Stimulated activated CD4-positive, alpha-beta T cell treated with anti-CD3 and anti-CD28 coated beads, Interleukin-12 subunit alpha, Interleukin-12 subunit beta, amount 100 ng/mL, for 24 hours (primary cell): ENCODE measurements at places on chromosomes 5 and 9.

DNA sequence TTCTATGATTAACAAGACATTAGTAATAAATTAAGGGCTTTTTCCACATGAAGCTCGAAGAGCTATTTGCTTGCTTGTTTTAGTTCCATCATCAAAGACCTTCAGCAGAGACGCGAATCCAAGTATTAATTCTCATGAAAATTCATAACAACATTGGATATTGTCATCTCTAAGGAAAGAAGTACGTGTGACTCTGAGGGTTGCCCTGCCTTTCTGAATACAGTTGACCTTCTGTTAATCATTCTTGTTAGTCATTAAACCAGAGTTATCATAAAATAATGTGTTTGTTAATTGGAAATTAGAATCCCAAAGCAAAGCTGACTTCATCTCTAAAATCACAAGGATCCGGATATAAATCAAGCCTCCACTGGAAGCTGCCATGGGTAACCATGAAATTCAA, 222.5 kb downstream of the ZNF608 start:
- no peak for DNase-seq

DNA sequence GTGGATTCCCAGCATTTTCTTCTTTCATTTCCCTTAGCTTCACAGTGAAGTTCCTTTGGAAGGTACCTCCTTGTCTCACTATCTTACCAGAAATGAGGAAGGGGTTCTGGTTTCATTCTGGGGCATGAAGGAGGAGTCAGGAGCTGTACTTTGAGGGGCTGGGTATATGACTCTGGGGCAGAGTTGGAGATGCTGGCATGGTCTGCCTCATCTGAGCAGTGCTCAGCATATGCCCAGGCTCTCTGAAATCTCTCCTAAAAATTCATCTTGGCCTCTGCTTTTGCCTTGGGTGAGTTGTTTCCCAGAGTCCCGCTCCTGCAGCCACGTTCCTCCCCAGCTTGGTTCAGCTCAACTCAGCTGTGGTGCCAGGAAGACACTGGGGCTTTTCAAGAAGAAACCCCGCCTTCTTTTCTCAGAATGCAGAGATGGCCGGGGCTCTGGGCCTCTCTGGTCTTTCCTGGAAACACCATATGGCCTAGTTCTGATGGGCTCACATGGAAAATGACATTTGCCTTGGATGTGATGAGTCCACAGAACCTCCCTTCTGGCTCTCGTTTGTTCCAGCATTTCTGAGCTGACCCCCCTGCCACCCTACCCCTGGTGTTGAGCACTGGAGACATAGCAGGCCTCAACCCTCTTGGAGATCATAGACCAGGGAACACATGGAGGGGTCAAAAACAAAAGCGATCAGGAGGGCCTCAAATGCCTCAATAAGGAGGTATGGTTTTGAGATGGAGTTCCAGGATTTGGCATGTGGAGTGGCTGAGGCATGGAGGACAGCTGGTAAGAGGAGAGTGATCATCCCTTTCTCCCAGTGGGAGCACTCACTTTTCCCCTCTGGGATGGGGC, 12.0 kb upstream of the TGFBR1 start:
- no peak for DNase-seq

DNA sequence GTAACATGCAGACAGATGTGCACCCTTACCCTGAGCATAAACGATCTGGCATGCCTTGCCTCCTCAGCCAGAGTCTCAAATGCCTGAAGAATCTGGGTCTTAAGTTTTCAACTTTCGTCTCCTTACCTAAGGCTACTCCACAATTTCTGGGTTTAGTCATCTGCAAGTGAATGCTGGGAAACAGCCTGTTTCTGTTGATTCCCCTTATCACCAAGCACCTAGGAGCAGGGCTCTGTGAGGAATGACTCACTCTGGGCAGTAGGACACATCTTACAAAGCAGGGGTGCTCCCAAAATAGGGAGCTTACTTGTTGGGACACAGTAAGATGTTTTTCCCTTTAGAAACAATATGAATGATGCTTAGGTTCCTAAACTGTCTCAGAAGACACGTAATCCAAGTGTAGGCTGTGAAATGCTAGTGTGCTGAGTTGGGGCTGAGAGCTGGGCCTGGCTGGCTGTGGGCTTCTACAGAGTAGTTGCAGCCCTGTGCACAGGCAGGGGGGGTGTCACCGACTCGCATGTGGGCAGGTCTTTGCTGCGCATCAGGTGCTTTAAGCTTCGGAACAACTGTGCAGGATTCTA, 58.0 kb downstream of the DAP start:
- DNase-seq = no peak

- no peak for DNase-seq
These were observed 966.5 kb upstream of the TYRP1 start for GRCh38 chr9:11726659-11727058.

- no peak for DNase-seq
These were observed 2.2 kb downstream of the RAD23B start for GRCh38 chr9:107285286-107285685.

- no peak for DNase-seq
These were observed 46.6 kb upstream of the TNC start for GRCh38 chr9:115164511-115164974.

- no peak for DNase-seq
These were observed 215.5 kb upstream of the TMEM161B start for GRCh38 chr5:88483964-88484672.

DNA sequence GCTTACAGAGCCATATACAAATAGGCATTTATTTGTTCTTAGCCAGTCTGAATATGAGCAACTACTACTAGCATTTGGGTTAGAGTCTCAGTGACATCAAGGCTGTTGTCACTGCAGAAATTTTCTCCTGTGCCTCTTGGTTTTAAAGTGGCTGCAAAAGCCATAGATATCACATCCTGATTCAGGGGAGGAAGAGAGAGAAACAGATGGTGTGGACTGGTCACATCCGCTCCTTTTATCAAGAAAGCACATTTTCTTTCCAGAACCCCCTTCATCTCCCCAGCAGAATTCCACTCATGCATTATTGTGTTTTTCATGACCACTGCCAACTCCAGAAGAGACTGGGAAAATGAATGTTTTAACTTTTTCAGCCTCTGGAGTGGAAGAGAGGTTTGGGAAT, 69.8 kb downstream of the PTTG1 start:
- no peak for DNase-seq

DNA sequence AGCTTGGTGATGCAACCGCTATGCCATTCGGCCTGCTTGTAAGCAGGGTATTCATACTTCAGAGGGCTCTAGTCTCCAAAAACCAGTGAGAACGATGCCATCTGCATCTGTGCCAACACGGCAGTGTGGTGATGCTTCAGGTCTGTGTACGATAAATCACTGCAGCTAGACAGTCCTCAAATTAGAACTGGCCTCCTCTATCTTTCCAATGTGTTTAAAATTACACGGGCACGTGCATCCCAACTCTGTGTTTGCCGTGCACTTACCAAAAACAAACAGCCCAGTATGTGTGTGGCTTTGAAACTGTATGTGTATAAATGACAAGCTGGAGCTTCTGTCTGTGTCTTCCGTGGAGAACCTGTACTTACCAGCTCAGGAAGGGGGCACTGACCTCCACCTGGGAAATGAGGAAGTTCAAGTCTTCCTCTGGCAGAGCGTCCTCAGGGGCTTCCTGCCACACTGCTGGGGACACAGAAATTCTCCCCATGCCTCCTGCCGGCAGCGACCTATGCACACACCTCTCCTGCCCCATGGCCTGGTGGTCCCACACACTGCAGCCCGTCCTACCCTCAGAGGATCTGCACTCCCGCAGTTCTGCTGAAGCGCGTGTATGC, 12.3 kb downstream of the MED10 start:
- DNase-seq = no peak

DNA sequence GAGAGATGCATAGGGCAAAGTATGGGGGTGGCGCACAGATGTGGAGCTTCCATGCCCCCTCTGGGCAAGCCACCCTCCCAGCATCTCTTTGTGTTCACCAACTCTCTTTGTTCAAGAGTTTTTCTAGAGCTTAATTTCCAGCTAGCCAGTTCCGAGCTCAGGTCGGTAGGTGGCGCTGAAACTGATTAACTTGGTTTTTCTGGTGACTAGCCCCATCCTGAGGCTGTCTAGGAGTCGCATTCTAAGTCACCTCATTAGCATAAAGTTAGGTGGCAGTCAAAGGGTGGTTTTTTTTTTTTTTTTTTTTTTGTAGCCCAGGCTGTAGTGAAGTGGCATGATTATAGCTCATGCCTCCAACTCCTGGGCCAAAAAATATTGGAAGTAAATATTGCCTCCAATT, 476.4 kb downstream of the KDM4C start:
- no peak for DNase-seq

DNA sequence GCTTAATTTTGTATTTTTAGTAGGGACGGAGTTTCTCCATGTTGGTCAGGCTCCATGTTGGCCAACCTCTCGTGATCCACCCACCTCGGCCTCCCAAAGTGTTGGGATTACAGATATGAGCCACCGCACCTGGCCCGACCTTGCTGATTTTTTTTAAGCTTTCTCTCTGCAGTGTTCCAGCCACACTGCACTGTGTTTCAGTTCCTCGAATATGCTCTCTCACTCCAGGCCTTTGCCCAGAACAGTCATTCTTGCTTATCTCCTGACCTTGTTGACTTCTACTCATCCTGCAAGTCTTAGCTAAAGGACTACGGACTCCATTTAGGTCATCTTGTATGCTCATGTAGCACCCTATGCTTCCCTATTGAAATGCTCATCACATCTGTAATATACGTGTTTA, 3.3 kb downstream of the SNAPC3 start:
- no peak for DNase-seq

DNA sequence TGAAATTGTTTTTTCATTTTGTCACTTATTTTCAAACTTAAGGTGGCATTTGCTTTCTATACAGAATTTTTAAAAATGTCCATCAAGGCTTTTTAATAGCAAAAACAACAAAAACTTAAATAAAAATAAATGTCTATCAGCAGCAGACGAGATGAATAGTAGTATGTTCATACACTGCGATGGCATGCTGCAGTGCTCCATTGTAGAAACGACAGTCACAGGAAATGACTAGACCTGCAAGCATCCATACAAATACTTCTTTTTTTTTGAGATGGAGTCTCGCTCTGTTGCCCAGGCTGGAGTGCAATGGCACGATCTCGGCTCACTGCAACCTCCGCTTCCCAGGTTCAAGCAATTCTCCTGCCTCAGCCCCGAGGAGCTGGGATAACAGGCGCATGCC, 41.4 kb downstream of the COL23A1 start:
- DNase-seq = no peak

- DNase-seq = peak; percentile 31
These were observed 9.1 kb upstream of the KIF12 start for GRCh38 chr9:114108016-114108833.

DNA sequence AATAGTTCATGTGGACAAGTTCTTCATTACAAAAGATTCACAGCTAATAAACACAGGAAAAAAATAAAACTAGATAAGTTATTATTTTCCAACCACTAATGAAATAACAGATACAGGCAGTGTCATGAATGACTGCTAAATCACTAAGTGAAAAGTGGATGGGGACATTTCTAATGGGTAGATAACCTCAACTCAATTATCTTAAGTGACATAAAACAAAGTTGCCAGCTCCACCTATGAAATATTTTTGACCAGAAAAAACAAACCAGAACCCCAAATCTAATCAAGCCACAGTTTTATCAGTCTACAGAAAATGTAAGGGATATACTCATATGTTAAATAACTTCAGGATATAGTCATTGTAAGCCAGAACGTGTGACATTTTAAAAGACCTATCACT, 74.4 kb downstream of the AGTPBP1 start:
- no peak for DNase-seq

GRCh38 chr9:21510806-21511205, 28.7 kb upstream of the IFNE start:
- DNase-seq = no peak

- DNase-seq = no peak
These were observed 67.7 kb downstream of the TENT4A start for GRCh38 chr5:6780802-6781391.

- DNase-seq = no peak
These were observed 374.2 kb downstream of the MAN2A1 start for GRCh38 chr5:110063640-110064602.

DNA sequence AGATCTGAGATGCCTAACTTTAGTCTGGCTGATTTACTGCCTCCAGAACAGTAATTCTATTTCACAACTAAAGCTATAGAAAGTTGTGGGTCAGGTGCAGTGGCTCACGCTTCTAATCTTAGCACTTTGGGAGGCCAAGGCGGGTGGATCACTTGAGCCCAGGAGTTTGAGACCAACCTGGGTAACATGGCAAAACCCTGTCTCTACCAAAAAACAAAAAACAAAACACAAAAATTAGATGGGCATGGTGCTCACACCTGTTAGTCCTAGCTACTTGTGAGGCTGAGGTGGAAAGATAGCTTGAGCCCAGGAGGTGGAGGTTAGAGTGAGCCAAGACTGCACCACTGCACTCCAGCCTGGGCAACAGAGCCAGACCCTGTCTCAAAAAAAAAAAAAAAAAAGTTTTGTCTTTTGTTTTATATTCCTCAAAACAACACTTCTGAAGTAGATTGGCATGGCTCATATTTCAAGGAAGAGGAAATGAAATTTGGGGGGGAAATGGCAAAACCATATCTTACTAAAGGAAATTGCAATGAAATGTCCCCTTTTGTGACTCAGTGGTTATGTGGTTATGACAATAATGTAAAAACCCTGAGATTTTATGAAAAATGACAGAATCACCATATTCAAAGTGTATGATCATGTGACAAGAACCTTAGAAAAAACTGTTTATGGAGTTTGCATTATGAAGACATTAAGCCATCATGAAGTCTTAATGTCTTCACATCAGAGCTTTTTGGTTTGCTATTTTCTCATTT, 16.2 kb downstream of the FNBP1 start:
- DNase-seq = no peak

- DNase-seq = no peak
These were observed 911 bp downstream of the ABLIM3 start for GRCh38 chr5:149141957-149142851.

GRCh38 chr5:129077433-129078075, 17.0 kb upstream of the ISOC1 start:
- DNase-seq = no peak

DNA sequence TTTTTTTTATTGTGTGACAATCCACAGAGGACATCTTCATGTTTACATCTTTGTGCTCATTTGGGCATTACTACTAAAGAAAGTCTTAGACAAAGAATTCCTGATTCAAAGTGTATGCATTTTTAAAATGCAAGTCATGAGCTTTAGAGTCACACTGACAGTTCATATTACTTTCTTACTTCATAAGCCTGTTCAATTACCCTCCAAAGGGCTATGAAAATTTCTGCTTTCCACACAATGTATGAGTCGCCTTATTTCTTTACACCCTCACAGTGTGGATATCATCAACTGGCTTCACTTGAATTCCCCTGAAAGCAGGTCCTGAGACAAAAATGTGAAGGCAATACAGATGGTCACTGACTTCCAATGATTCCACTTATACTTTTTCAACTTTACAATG, 280.4 kb upstream of the PTGER4 start:
- DNase-seq = no peak

GRCh38 chr5:128329386-128329939, 208.6 kb downstream of the FBN2 start:
- DNase-seq = no peak

DNA sequence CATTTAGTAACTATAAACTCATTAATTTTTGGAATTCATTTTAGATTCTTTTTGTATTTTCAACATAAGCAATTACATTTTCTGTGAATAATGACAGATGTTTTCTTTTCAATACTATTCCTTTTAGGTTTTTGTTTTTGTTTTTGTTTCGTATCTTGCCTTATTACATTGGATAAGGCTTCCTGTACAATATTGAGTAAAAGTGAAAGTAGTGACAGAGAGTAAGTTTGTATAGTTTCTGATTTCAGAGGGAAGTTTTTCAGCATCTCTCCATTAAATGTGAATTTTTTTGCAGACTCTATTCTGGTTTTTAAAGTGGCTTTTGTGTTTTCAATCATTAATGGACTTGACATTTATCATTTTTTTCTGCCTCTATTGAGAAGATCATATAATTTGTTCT, 12.8 kb upstream of the CAMK4 start:
- DNase-seq = no peak
